ENCODE measurements at places on chromosomes 5 and 9.

DNA sequence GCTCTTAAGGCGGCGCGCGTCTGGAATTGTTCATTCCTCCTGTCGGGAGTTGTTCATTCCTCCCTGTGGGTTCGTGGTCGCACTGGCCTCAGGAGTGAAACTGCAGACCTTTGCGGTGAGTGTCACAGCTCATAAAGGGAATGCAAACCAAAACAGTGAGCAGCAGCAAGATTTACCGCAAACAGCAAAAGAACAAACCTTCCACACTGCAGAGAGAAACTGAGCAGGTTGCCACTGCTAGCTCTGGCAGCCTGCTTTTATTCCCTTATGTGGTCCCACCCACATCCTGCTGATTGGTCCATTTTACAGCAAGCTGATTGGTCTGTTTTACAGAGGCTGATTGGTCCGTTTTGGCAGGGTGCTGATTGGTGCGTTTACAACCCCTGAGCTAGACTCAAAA is 1365.3 kb upstream of the WWC1 start:
- H3K27me3 ChIP-seq: no peaks in the 10 kb centered on the region
- H3K4me1 ChIP-seq: no peaks in the 10 kb centered on the region
- H3K4me3 ChIP-seq: no peak overlapping the region
- no peak for DNase-seq
- H3K36me3 ChIP-seq: no peaks in the 10 kb centered on the region
- no peak overlapping the region for H3K27ac ChIP-seq

GRCh38 chr5:98414938-98415337 is 358.5 kb upstream of the RGMB start:
- no peaks in the 10 kb centered on the region for H3K27me3 ChIP-seq
- no peaks in the 10 kb centered on the region for H3K36me3 ChIP-seq
- no peak for DNase-seq
- no peak overlapping the region for H3K4me3 ChIP-seq
- H3K4me1 ChIP-seq: no peaks in the 10 kb centered on the region

- H3K27ac ChIP-seq: no peak overlapping the region
- no peak overlapping the region for H3K4me3 ChIP-seq
- H3K4me1 ChIP-seq: no peaks in the 10 kb centered on the region
- H3K27me3 ChIP-seq: no peaks in the 10 kb centered on the region
Measured at GRCh38 chr9:82797534-82797933, 265.4 kb downstream of the RASEF start.

- DNase-seq: no peak
- H3K4me3 ChIP-seq: no peak overlapping the region
- H3K27me3 ChIP-seq: no peaks in the 10 kb centered on the region
Measured at GRCh38 chr9:111825468-111826145, 30.9 kb upstream of the SHOC1 start.

GRCh38 chr9:111598733-111599091 is 735 bp downstream of the PTGR1 start:
- peak overlapping the region; percentile 69 for H3K4me3 ChIP-seq
- H3K4me1 ChIP-seq: peaks cover 29% of the 10 kb centered on the region
- H3K36me3 ChIP-seq: peaks cover 29% of the 10 kb centered on the region
- H3K27ac ChIP-seq: peak overlapping the region; percentile 92
- peak; percentile 41 for DNase-seq

- H3K4me1 ChIP-seq: no peaks in the 10 kb centered on the region
- H3K36me3 ChIP-seq: no peaks in the 10 kb centered on the region
- no peaks in the 10 kb centered on the region for H3K27me3 ChIP-seq
Measured at GRCh38 chr5:74096325-74096724, 470.3 kb downstream of the ARHGEF28 start.

Data from stomach (tissue), 19 donors.